ENCODE measurements at places on chromosomes 2 and 18.
A peak's percentile ranks its signal among the peaks of the same experiment; 100 is the strongest.

DNA sequence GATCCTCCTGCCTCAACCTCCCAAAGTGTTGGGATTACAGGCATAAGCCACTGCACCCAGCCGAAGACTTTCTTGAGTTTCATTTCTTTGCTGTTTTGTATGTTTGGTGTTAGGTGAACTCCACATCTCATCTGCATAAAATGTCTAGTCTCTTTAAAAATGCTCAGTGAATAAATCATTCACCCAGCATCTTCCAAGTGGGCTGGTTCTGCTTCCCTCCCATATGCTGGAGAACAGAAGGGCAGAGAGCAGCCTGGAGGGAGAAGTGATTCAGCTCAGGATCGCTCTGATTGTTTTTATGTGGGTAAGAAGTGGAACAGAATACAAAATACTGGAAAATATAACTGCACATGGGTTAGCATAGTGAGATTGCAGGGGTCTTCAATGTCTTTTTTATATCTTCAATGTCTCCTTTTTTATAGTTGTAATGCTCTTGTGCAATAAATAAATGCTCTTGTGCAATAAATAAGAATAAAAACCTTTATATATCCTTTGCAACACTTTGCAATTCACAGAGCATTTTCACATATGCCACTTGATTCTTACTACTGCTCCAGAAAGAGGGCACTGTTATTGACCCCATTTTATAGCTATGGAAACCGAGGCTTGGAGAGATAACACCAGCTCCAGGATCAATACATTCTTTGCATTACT lies 253.0 kb upstream of the NCKAP5 start:
- DNase-seq: no peak

- no peak for DNase-seq
Observed at GRCh38 chr2:157264099-157264498, 6.6 kb downstream of the GALNT5 start.

- no peak for DNase-seq
Observed at GRCh38 chr2:233290051-233290845, 17.4 kb upstream of the SAG start.

- no peak for DNase-seq
Observed at GRCh38 chr2:42970151-42970550, 177.8 kb upstream of the HAAO start.

DNA sequence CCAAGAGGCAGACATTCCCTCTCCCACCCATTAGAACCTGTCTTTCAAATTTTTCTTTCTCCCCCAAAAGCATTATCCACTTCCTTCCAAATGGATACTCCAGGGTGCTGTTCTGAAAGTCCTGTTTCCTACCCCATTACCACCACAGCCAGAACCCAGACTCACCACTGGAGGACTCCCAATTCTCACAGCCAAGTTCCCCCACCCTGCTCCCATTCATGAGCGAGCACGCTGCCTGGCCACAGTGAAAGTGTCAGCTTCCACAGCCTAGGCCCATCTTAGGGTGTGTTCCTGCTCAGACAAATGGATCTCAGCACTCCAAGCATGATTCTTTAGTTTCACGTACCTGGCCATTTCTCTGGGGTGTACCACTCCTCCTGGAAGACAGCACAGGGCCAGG lies 3.8 kb upstream of the ANKRD53 start:
- DNase-seq: no peak

DNA sequence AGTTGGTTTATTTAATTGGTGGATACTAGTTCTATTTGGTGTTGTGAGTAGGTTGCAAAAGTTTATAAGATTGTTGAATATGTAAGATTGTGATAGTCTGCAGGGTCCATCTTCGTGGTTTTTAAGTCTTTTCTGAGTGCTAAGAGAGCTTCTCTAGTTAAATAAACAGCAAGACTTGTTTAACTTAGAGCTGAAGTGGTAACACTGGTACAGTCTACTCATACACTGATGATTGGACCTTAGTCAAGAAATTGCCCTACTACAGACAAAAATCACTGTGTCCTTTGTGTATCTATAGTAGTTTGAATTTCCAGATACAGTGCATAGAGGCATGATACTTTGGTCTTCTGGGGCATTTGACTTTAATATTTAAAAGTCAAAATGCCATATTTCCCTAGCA lies 94.6 kb downstream of the PHLPP1 start:
- DNase-seq: no peak

DNA sequence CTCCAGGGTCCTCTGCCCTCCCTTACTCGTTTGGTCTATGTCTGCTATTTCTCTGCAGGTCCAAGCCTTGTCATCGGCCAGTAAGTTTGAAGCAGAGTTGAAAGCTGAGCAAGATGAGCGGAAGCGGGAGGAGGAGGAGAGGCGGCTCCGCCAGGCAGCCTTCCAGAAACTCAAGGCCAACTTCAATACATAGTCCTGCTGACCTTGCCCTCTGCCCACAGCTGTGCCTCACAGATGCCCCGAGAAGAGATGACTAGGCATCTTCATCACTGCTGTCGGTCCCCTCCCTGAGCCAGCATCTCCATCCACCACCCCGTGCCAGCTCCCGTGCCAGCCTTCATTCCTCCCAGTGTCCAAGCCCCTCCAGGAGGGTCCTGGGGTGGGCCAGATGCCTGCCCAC lies 15.6 kb upstream of the GIGYF2 start:
- DNase-seq: no peak

DNA sequence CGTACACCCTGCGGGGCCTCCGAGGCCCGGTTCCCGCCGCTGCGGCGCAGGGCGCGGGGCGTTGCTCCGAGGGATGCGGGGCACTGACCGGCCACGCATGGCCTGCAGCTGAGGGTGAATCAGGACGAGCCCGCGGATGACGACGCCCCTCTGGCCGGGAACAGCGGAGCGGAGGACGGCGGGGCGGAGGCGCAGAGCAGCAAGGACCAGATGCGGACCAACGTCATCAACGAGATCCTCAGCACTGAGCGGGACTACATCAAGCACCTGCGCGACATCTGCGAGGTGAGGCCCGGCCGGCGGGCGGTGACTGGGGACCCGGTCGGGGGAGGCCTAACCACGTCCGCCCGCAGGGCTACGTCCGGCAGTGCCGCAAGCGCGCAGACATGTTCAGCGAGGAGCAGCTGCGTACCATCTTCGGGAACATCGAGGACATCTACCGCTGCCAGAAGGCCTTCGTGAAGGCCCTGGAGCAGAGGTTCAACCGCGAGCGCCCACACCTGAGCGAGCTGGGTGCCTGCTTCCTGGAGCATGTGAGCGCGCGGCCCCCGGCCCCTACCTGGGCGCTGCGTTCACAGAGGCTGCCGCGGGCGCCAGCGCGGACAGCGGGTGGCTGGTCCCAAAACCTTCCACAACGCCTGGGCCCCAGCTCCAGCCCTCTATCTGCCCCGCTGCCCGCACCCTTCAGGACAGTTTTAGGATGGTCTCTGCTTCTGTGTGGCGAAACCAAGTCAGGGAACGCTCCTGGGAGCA lies 53.2 kb downstream of the FAM168B start:
- DNase-seq: no peak

GRCh38 chr2:75276093-75277029 lies 77.0 kb upstream of the TACR1 start:
- DNase-seq: no peak

DNA sequence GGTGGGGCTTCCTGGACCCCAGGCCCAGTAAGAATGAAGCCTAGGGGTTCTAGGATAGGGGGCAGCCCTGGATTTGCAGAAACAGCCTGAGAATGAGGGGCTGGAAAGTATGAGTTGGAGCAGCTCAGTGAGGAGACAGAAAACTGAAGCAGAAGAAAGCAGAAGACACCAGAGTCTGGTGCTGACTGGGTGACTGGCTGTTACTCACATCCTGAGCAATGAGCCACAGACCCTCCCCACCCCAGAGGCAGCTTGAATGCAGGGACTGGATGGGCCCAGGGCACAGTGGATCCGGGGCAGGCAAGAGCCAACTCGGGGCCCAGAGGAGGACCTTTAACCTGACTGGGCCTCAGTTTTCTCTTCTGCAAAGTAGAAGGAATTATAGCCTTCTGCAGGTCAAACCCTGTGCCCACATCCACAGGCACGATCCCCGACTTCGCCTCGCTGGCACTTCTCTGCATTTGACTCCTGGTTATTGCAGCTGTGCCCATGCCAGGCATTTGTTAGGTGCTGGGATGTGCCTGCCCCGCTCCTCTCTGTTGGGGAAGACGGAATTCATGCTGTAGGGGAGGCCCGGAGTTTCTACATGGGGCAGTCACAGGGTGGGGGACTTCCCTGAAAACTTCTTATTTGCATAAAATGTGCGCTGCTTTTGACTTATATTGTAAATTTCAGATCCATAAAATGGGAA lies 8.5 kb downstream of the STEAP3 start:
- DNase-seq: peak; percentile 53

- DNase-seq: no peak
Observed at GRCh38 chr18:10797896-10798295, 272.1 kb downstream of the NAPG start.

GRCh38 chr2:95276244-95276887 lies 2.1 kb downstream of the PROM2 start:
- no peak for DNase-seq

- no peak for DNase-seq
Observed at GRCh38 chr18:74868461-74868860, 270.8 kb downstream of the ZNF407 start.

- DNase-seq: no peak
Observed at GRCh38 chr2:110842048-110842447, 109.7 kb downstream of the ACOXL start.

DNA sequence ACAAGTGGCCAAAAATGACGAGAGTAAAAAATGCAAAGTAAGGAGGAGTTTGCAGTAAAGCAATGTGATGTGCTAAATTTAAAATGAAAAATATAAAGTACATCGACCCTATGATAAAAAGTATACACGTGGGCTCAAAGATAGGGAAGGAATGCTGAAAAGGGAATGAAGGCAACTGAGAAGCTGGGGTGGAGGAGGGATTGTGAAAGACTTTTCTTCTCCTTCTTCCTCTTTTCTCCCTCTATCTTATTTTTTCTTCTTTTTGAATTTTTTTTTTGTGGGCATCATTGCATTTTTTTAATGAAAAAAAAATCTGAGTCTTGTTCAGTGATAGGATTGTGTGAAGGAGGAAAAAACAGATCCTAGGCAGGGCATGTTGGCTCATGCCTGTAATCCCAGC lies 57.6 kb upstream of the STK17B start:
- no peak for DNase-seq

GRCh38 chr2:88177556-88177955 lies 7.4 kb downstream of the THNSL2 start:
- DNase-seq: no peak

- no peak for DNase-seq
Observed at GRCh38 chr2:51120754-51121280, 88.9 kb upstream of the NRXN1 start.

DNA sequence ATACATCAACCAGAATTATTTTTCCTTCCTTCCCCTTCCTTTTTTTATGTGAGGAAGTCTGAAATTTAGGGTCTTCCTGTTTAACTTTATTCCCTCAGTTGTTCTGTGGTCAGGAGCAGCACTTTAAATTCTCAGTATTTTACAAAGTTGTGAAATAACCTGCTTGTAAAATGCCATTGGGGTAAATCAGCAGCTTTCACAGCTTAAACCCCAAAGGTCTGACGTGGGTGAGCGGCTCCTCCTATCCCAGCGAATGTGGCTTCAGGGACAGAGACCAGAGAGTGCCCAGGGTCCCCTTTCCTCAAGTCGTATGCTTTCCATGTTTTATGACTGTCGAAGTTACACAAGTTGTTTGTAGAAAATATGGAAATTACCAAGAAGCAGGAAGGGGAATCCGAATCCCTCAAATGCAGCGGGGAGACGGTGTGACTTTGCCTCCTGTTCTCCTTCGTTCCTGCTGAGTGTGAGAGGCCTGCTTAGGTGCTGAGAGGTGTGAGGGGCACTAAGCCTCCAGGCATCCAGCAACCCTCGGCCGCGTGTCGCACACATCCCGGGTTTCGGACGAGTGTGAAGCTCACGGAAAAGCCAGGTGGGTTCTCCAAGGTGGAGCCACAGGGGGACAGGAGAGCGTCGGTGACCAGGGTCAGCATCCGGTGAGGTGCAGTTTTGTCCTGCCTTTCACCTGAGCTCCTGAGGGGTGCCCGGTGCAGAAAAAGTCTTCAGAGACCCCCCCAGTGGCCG lies 10.8 kb upstream of the KCNG2 start:
- DNase-seq: peak; percentile 52

DNA sequence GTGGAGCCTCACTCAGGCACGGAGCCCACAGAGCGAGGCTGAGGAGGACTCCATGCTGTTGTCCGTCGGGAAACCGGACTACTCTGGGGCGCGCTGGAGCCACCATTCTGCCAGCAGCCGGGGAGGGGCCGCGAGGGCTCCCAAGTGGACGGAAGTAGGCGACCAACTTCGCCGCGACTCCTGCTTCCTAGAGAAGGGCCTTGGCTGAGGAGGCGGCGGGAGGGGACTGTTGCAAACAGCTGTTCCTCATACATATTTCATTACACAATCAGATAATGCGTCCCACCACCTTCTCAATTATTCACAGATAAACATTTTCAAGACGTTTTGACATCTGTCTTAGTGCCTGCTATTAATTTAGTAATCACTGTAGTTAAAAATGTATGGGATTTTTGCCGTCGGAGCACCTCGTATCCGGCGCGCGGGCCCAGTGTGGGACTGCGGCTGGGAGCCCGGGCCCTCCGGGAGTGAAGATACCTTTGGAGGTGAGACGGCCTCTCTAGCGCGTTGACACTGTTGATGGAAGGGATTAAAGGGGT lies 11.7 kb upstream of the SIX3 start:
- DNase-seq: peak; percentile 48

DNA sequence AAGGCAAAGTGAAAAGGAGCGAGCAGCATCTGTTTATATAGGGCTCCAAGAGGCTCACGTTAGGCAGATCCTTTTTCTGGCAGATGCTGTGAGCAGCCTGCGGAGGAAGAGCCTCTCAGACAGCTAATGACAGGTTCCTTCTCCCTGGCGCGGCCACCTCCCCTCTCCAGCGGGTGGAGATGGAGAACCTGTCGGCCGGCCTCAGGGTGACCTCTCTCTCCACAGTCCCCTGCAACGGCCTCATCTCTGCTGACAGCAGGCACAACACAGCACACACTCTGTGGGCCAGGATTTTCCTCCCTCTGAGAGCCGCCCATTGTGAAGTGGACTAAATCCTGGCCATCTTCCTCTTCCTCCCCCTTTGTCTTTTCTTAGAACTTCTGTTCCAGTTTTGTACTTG lies 119.8 kb downstream of the PRKCE start:
- peak; percentile 76 for DNase-seq

- DNase-seq: no peak
Observed at GRCh38 chr18:75638776-75639471, 211.4 kb upstream of the SMIM21 start.

DNA sequence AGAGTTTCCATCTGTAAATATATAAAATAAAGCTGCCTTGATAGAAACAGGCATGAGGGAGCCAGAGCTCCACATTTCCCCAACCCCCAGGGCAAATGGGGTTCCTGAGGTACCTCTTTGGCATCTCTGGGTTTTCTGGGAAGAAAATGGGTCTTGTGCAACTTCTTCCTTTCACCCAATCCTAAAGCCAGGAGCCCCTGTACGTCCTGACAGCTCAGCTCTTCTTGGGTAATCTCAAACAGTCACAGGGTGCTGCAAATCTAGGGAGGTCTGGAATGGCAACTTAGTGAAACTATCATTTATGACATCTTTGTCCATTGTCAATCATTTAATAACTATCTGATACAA lies 36.6 kb upstream of the STAT1 start:
- DNase-seq: peak; percentile 33

DNA sequence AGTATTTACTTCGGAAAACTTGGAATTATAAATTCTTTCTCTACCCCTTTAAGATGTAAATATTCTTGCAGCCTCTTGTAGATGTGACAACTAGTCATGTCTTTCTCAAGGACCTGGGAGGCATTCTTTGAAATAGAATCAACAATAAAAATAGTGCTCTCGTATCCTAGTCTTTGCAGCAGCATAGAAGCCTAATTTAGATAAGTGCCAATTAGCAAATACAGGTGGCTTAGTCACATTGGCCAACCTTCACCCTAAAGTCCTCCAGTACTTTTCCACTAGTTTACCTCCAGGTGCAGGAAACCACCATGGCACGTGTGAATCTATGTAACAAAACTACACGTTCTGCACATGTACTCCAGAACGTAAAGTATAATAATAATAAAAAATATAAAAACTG lies 3.5 kb upstream of the ZSWIM2 start:
- no peak for DNase-seq

Data from suppressor macrophage treated with lipopolysaccharide for 1 hour (primary cell).